ENCODE measurements at places on chromosomes 2 and 18. TPM values are rescaled to one million over a fixed set of nuclear protein-coding genes. Genes with fewer than 3 reads are reported as not detected.

Gene TBC1D8
- 23.4 TPM for total RNA-seq

Gene MAP3K19
- not detected for total RNA-seq

Gene SPP2
- total RNA-seq: not detected

Gene TLX2
- 0.84 TPM for total RNA-seq

Gene DPYSL5
- total RNA-seq: 0.13 TPM

DNA sequence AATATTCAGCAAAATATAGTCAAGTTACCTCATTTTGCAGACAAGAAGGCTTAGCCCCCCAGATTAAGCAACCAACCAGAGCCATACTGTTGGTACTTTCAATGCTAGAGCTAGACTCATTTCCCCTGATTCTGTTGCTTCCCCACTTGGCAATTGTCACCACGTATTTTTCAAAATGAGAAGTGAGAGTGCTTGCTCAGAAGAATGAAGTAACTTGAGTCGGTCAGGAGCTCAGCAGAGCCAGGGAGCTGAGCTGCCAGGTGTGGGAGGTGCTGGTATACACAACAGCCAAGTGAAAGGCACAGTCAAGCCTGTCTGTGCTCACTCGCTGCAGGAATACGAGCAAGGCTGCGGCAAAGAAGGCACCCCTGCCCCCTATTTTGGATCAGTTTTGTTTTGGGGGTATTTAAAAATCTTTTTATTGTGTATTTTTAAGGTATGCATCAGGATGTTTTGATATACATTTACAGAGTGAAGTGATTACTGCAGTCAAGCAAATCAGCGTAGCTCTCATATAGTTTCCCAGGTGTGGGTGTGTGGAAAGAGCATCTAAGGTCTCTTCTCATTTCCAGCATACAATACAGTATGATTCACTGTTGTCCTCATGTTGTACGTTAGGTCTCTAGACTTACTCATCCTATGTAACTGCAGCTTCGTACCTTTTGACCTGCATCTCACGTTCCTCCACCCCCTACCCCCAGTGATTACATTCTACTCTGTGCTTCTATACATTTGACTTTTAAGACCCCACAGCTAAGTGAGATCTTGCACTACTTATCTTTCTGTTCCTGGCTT, 62.4 kb downstream of the MRPS9 start:
- DNase-seq: no peak

DNA sequence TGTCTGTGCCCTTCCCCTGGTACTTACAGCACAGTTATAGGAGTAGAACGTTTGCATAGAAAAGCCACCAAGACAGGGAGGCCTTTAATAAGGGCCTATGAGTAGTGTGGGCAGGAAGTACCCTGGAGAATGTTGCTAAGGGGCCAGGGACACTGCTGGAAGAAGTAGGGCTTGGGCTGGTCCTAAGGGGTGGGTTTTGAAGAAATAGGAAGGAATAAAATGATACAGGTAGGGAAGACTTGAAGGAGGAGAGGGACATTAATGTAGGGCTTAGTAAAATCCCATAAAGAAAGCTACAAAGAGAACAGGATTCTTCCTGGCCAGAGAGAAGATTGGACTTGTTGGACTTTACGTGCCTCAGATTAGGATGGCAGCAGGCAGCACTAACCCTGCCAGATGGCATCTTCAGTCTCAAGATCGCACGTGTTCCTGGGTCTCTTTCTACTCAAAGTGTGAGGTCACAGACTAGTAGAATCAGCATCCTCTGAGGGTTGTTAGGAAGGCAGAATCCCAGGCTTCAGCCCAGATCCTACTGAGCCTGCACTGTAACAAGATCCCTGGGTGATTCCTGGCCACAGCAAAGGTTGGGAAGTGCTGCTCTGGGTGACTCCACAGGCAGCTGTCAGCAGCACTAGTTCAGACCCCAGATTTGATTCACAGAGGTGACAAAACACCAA, 39.2 kb downstream of the EPAS1 start:
- DNase-seq: no peak

DNA sequence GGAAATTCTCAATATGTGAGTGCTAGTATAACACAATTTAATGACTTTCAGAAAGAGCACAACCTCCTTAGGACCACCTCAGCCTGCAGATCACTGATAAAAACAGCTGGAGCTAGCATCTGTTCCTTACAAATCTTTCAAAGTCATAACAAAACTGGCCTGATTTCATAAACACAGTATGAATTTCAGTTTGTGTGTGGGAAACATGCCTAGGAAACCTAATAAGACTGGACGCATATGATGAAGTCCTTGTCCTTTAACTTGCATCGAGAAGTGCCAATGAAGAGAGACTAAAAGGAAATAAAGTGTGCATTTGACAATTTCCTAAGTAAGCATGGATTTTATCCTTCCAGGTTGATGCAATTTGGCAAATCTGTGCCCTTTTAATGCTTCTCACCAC, 74.1 kb upstream of the KLHL14 start:
- no peak for DNase-seq

All from esophagus muscularis mucosa (tissue), 4 donors.